ENCODE measurements at places on chromosomes 11 and 22. TPM values are rescaled to one million over a fixed set of nuclear protein-coding genes. Genes with fewer than 3 reads are reported as not detected.

DNA sequence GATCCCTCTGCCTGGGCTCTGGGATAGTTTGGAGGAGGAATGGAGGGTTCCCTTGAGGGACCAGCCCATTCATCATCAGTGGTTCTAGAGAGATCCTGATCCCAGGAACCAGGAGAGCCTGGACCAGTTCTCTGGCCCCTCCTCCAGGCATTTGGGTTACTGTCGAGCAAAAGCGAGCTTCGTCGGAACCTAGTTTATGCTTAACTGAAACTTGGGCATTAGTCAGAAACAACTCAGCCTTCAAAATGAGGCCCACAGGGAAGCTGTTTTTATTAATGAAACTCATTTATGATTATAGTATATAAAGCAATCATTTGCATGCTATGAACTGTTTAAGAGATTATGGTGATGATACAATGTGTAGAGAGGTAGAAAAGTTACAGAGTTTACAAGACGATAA, 61.4 kb downstream of the LIF start:
- DNase-seq, result no peak

GRCh38 chr11:60530454-60531100, 15.4 kb downstream of the MS4A13 start:
- DNase-seq, result no peak

GRCh38 chr11:36108881-36109589, 165.2 kb downstream of the LDLRAD3 start:
- DNase-seq, result no peak

- DNase-seq, result no peak
Measured at GRCh38 chr11:57338142-57338541, at the start of gene P2RX3. TSS of gene P2RX3 (plus strand) at chr11:57338352. CDS start at chr11:57338551, 199 bp downstream.

DNA sequence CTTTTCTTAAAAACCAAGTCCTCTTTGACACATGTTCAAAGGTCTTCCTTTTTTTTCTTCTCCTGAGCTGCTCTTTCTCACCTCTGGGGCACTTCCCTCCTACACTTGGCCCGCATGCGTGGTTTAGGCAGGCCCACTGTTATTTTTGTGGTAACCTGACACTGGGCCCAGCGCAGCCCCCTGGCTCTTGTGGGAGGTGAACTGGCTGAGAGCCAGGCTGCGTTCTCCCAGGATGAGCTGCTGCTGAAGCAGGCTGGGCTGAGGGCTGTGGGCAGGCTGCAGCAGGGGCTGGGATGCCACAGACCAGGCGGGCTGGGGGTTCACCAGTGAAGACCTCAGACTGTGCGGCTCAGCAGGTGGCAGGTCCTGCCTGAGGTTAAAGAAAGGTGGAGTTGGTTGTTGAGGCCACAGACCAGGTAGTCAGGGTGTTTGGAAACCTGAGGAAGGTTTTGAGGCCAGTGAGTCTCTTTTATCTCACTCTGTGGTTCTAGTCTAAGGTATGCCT, 72.4 kb downstream of the TEAD1 start:
- peak; percentile 88 for DNase-seq

GRCh38 chr22:41178425-41178975, 26.6 kb upstream of the L3MBTL2 start:
- peak; percentile 32 for DNase-seq

DNA sequence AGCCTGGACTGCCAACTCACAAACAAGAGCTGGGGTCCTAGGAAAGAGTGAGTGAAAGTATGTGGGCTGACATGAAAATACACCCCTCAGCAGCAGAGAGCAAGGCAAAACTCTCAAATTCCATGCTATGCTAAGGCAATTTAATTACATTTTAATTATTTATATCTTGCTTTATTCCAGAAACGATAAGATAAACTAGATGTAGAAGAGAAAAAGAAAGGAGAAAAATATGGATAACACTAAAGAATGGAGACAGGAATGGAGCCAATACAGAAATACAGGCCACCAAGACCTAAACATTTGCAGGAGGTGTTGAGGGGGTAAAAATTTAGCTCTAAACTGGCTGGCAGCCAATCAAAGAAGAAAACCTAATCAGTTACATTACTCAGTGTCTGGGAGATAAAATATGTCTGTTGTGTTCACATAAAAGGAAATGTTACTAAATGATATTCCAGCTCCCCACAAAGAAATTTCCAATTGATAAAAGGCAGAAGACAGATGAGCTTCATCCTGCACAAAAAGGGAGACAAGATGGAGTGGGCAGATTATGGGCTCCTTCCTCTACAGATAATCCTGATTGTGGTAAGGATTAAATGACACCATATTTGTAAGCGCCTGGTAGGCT, 223.5 kb upstream of the BLID start:
- no peak for DNase-seq

GRCh38 chr11:87810486-87810885, 364.8 kb downstream of the RAB38 start:
- no peak for DNase-seq

- no peak for DNase-seq
Measured at GRCh38 chr11:114725623-114726022, 47.3 kb downstream of the NXPE2 start.

DNA sequence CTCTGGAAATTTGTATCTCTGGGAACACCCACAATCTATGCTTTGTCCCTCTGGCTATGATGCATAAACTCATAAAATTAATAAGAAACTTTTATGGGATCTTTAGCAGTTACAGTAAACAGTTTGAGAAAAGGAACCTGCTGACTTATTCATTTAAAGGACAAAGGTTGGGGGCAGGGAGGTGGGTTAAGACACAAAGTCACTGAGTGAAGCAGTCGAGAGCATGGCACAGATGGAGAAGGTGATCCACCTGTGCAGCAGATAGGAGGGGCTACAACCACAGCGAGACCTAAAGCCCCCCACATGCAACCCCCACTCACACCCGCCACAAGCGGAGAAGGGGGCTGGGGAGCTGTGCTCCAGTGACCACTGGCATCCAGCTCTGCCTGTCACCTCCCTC, 45.0 kb downstream of the SMCO4 start:
- no peak for DNase-seq

GRCh38 chr11:120314861-120315260, 10.2 kb upstream of the TLCD5 start:
- no peak for DNase-seq

DNA sequence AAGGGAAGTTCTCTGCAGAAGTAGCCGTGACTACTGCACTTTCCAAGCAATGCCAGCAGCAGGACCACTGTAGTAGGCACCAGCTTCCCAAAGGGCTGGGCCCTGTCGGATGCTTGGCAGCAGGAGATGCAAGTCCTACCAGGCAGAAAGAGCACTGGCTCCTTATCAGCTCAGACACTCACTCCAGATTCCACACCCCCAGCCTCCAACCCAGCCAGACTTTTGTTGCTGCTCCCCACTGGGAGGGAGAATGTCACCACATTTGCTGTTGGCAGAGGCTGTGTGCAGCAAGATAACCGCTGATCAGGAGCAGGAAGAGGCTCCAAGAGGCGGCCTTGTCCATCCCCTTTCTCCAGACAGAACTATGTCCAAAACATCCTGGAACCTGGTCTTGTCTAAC, 118.7 kb downstream of the C11orf58 start:
- DNase-seq, result no peak

DNA sequence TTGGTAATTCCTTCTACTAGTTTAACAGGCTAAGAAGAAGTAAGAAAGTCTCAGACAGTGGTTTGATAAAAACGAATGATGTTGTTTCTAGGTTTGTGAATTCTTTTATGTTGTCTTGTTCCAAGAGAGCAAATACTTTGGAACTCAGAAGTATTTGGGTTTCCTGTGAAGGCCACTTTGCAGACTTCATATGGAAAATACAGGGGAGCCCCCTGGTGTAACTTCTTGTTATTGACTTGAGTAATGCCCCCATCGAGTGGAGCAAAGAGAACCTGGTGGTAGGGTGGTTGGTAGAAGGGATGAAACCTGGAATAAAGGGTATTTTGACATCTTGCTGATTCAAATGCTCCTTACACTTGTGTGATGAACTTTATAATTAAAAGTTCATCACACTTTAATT, 40.0 kb upstream of the PTH start:
- DNase-seq, result no peak

DNA sequence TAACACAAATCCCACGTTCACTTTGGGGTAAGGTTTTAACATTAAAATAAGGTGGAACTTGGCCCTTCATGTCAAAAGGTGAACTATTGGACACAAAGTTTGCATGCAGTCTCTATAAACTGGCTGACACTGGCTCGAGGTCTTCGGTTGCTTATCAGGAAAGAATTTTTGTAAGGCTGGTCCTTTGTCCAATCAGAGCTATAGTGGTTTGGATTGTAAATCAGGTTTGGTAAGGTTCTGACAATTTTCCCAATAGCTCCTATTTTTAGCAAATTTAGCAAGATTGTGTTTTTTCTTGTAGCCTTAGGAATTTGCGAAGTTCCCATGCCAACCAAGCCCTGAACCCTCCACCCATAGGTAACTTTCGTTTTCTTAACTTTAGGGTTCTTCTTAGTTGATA, 17.6 kb upstream of the MED17 start:
- DNase-seq, result no peak

DNA sequence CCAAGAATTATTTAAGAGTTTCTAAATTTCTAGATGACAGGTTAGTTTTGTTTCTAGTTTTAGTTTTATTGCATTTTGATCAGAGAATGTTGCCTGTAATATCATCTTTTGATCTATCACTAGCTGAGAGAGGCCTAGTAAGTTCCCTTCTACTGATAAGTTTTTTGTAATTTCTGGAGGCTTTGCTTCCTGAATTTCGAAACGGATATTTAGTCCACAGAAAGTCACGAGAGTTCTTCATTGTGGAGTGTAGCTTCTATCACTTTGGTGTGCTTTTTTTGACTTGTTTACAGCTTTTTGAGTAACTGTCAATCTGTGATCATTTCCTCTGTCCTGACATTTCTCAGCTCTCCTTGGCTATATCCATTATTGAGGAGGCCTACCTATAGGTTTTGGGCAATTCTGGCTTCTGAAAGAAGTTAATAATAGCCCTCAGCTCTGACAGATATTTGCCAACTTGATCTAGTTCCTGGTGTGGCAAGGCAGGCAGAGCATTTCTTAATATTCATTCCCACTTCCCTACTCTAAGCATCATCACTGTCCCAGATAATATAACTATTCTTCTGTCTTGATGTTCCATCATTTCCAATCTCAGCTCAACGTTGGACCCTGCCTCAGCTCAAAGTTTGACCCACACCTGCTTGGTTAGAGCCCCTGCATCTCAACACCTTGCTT, 171.3 kb downstream of the BLID start:
- DNase-seq, result no peak

DNA sequence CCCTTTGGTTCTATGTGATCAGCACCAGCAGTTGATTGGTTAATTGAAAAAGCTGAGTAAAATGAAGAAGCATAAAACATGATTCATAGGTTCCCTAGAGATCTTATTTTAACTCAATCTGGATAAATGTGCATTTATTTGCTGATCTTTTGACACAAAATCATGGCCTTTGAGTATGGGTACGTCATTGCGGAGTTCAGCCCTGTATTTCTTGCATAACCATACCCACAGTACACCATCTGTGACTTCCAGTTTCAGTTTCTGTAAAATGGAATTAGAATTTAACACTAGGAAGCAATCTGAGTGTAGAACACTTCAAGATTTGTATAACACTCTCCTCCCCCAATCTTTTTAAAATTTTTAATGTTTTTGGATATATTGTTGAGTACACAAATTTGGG, 358.2 kb downstream of the DDX10 start:
- no peak for DNase-seq

GRCh38 chr11:78830277-78830819, 255.7 kb upstream of the NARS2 start:
- DNase-seq, result no peak

DNA sequence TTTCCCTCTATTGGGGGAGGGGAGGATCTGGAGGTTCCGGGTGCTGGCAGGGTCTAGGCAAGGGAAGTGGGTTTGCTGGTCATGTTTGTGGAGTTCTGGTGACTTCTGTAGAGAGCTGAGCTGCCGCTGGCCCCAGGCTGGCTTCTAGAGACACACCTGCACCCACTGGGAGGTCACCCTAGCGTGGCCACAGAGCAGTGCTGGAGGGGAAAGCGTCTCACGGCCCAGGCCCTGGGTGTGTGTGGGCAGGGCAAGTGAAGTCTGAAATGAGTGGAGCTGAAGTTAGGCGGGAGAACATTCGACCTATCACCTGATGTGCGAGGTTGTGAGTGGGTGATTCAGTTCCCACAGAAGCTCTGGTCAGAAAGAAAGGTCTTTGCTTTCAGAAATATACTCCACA, 27.9 kb downstream of the SMIM38 start:
- no peak for DNase-seq

GRCh38 chr11:64856382-64857227, 12.2 kb upstream of the CDC42BPG start:
- DNase-seq, result peak; percentile 53

DNA sequence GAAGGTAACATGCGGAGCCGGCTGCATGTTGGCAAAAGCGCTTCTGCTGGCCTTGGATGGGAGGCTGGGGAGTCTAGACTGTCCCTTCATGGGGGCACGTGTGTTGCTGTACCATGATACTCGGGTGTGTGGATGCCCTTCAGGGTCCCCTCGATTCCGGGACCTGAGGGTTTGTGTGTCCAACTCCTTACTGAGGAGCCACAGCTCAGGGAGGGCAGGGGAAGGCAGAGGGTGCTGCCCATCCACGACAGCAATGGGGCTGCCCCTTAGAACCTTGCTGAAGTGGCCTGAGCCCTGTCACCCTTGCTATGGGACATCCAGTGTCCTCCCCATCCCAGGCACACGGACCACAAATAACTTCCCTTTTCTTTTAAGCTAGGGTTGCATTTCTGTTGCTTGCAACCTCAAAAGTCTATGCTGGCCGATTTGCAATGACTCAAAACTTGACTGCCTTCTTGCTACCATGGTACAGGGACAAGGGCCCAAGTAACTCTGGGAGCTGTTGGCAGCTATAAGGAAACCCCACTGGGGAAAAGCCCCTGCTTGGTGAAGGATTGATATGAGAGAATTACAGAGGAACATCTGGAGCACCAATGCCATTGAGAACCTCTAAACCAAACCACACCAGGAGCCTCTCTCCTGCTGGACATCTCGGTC, 43.8 kb downstream of the RTL6 start:
- DNase-seq, result no peak

GRCh38 chr11:24591283-24591682, 94.4 kb downstream of the LUZP2 start:
- DNase-seq, result no peak

GRCh38 chr11:118916842-118917388, 8.8 kb downstream of the BCL9L start:
- DNase-seq, result peak; percentile 83

The RFPL3 gene
- total RNA-seq, result not detected

The CD3E gene
- total RNA-seq, result not detected

The HOATZ gene
- total RNA-seq, result not detected

The RBMXL2 gene
- not detected for total RNA-seq

The TMEM132A gene
- 0.51 TPM for total RNA-seq

The TCN2 gene
- 38.5 TPM for total RNA-seq

The CRY2 gene
- 91.8 TPM for total RNA-seq

The SPI1 gene
- total RNA-seq, result 6.0 TPM

The PIK3IP1 gene
- total RNA-seq, result 12.7 TPM

The TSKU gene
- total RNA-seq, result 25.0 TPM

The RAB39A gene
- total RNA-seq, result 3.9 TPM

Data from uterus (tissue), 4 donors.